ENCODE measurements at places on chromosomes 6 and 20.

- DNase-seq, result no peak
These were observed 125.7 kb upstream of the EDN1 start for GRCh38 chr6:12164508-12164770.

- no peak for DNase-seq
These were observed 178.4 kb upstream of the SUPT3H start for GRCh38 chr6:45555981-45556771.

DNA sequence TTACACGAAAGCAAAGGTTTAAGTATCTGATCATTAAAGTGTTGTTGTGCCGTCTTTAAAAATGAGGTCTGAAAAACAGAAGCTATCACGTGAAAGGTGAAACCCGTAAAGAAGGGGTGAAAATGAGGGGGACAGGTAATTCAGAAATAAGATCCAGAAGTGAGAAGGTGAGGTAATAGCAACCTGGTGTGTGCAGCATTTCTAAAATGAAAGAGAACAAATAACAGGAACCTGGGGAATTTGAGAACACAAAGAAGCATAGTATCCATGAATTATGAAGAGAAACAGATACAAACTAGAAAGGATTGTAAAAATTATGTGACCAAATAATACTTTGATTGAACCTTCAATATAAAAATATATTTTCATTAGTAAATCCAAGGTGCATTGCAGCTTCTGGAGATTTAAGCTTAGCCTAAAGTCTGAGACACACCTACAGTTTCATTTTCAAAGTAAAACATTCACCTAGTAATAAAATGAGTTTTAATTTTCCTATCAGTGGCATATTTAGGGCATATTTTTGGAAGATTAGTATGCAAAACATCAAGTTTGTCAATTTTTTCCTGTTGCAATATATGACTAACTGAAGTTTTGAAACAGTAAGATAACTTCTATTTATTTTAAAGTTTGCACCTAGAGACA, 1.4 kb downstream of the HEY2 start:
- no peak for DNase-seq

DNA sequence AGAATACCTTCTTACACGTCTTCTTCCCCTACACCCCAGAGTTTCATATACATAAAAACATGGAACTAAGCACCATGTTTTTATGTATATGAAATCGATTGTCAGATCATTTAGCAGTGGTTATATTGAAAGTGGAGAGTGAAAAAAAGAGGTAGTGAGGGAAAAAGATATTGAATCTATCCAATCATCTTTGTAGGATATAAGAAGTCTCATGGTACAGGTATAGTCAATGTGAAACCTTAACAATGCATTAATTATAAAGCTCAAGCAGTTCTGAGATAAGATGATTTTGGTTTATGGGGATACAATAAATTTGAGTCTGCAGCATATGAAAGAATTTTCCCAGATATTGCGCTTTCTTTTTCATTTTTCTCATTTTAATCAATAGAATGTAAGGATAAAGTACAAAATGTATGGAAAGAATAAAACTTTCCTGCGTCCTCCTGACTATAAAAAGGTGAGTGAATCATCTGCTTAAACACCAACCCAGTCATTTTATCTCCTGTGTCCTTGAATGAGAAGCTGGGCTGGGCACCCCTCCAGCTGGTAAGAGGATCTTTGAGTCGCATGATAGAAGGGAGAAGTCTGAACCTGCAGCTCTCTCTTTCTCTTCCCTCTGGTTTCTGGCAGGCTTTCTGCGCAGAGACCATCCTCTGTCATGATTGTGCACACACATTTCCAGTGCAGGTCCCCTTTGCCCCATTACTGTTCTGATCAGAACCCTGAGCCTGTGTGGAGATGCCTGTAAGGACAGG, 28.1 kb upstream of the AKIRIN2 start:
- DNase-seq, result no peak

DNA sequence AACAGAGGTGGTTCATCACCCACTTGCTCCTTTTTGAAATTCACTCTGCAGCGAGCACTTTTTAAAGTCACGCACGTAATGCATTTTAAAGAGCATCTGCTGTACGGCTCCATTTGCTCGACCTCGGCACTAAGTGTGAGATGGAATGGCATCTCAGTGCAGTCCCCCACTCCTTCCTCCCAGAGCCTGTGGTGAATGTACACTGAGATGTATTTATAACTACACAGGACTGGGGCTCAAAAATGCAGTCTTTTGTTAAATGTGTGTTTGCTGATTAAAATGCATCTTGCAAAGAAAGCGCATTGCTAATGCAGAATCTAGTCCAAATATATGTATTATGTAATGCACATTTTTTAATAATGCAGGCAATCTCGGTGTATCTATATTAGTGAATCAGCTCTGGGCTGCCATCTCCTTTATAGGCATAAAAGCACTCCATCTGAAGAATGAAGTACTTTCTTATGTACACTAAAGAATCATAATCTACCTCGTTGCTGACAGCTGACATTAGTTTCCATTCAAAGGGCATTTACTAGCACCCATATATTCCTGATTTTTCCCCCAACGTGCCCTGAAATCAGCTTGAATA, 14.0 kb downstream of the GNAS-AS1 start:
- no peak for DNase-seq

DNA sequence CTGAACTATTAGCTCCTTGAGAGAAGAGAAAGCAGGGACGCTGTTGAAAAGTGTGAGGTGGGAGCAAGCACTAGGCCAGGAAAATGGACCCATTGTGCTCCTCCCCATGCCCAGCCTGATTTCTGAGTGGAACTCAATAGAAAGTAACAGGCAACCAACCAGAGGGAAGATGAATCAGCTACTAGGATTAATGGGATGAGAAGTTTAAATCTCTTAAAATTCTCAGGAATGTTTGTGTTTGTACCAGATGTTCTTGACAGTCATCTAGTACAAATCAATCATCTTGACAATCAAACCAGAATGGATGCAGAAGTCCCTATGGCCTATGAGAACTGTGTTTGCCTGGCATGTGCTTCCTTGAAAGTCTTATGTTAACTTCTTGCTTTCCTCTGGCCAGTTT, 48.9 kb downstream of the HDDC2 start:
- DNase-seq, result no peak

- no peak for DNase-seq
These were observed 83.9 kb upstream of the LGSN start for GRCh38 chr6:63403725-63404124.

DNA sequence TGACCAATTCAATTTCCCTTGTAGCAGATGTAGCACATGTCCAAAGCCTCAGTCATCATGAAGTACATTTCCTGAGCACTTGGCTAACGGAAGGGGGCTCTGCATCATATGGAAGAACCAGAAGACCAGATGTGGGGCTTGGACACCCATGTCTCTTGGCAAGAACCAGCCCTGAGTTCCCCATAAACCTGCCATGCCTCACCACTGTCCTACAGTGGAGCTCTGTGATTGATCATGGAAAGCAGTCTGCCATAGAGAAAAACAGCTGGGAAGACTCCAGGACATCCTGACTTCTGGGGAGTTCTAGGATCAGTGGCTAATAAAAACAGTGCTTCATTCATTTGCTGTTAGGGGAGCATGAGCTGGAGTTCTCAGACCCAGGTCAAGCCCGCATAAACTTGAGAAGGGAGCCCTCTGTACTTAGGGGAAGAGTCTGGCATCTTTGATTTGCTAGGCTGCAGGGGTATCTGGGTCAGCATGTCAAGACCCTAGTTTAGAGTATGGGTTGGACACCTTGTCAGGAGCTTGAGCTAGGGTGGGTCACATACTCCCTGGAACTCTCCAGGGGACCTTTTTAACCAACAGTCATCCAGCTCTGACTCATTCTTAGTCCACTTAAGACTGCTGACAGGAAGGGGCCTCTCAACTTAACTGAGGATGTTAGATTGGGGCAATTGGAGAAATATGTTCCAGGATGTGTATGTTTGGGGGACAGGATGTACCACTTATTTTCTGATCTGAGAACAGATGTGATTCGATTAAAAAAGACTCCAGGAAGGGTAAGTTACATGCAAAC, 26.3 kb upstream of the TRAM2 start:
- no peak for DNase-seq

- DNase-seq, result no peak
These were observed 112.6 kb downstream of the SLC16A10 start for GRCh38 chr6:111199935-111200334.

DNA sequence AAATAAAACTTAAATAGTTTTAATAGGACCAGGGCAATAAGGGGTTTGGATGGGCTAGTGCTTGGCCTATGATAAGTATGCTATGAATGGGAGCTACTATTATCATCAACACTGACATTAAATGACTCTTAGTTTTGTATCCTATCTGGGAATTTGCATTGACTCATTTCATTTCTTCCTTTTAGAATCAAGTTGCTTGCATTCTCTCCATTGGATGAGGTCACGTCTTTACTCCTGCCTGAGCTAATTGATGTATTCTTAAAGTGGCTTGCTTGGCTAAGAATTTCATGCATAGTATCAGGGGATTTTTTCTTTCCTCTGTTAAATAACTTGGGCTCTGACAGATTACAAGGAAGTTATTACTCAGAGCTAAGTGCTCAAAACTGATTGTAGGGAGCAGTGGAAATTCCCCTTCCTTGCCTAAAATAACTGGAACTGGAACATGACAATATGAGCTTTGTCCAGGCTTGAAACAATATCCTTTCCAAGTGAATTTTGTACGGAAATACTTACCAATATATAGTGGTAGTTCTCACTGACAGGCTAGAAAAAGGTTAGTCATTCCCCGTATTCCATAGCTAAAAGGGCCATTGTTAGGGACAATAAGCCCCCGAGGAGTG, 169.9 kb downstream of the BCAS1 start:
- no peak for DNase-seq

GRCh38 chr6:74458536-74458935, 747.3 kb downstream of the COL12A1 start:
- DNase-seq, result no peak

DNA sequence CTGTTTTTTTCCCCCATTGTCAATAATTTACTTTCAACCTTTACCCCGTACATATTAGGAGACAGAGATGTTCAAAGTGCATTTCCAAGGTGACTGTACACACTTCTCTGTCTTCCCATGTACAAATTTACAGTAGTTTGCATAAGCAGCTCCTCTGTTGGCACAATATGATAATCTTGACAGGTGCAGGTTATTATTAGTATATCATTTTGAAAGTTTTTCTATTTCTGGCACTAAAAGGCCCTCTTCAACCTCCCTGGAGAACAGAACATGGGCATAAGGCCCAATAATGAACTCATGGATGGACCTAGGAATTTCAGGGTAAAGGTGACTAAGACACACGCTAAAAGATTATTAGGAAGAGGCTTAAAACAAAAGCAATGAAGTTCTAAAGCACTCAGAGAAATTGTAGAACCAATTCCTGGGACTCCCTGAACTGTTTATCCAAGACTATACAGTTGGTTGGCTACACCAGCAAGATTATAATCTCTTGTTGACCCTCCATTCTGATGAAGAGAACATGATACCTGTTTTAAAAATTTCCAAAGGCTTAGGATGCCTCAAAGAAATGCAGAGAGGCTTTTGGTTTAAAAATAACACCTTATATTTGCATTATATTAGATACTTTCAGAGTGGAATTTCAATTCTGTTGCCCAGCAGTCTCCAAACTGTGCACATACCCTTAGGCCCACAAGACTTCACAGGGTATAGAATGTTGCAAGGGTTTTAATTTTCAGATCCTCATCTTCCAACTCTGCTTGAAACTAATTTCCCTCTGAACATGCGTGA, 1.1 kb downstream of the AIG1 start:
- DNase-seq, result no peak

DNA sequence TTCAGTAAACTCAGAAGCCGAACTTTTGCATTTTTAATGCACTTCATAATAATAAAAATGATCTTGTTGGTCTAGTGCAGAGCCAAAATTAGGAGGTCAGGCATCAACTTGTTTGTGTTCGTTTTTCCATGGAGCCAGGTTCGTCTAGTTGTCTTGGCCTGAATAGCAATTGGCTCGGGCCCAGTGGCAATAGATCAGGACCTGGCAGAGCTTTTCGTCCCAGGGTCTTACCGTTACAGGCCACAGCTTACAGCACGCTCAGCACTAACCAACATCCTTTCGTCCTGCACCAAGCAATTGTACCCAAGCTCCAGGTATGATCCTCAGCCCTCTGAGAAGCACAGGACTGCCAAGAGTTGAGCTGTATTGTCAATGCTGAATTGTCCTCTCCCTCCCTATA, 240.5 kb upstream of the PLN start:
- DNase-seq, result no peak
